ENCODE measurements at places on chromosomes 4 and X.

GRCh38 chr4:7788694-7789425 lies 150.8 kb downstream of the AFAP1 start:
- no peak for DNase-seq

- peak; percentile 65 for DNase-seq
Measured at GRCh38 chrX:54640736-54641135, 110.7 kb downstream of the GNL3L start.

- no peak for DNase-seq
Measured at GRCh38 chr4:78845472-78845871, 69.3 kb downstream of the BMP2K start.

DNA sequence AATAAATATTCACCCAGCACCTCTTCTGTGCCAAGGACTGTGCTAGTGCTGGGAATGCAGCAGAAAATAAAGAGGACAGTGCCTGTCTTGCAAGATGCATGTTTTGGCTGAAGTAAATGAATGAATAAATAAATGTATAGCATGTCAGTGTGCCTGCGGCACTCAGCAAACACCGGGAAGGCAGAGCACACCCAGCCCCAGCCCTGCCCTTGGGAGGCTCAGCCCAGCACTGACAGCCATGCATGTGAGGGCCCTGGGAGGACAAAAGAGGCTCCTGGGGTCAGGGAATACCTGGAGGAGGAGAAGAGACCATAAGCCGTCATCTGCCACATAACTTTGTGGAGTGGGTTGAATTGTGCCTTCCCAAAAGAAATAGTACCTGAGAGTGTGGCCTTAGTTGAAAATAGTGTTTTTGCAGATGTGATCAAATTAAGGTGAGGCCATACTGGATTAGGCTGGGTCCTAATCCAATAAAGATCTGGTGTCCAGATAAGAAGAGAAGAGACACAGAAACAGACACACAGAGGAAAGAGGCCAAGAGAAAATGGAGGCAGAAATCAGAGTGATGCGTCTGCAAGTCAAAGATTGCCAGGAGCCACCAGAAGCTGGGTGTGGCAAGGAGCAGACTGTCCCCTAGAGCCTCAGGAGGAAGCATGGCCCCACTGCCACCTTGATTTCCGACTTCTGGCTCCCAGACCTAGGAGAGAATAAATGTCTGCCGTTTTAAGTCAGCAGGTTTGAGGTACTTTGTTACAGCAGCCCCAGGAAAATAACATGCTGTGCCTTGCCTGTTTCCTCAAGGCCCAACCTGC lies 16.3 kb downstream of the C4orf50 start:
- no peak for DNase-seq

GRCh38 chrX:15854080-15854655 lies 445 bp downstream of the AP1S2 start:
- no peak for DNase-seq

DNA sequence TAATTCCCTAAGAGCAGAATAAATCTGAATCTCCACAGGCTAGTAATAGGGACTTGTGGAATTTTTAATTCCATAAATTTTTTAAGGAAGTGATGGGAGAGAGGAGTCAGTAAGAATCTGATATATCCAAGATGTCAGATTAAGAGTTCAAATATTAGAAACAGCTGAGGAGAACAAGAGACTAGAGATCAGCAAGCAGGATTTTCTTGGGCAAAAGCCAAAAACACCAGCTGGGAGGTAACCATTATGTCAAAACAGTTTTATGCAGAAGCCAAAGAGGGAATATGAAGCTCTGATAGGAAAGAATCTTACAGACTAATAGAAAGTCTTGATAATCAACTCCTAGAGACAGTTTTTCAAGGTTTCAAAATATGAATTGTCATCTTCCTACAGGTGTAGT lies 72.2 kb upstream of the RBPJ start:
- DNase-seq, result no peak

- peak; percentile 56 for DNase-seq
Measured at GRCh38 chr4:139658185-139658584, 7.4 kb upstream of the MGST2 start.

DNA sequence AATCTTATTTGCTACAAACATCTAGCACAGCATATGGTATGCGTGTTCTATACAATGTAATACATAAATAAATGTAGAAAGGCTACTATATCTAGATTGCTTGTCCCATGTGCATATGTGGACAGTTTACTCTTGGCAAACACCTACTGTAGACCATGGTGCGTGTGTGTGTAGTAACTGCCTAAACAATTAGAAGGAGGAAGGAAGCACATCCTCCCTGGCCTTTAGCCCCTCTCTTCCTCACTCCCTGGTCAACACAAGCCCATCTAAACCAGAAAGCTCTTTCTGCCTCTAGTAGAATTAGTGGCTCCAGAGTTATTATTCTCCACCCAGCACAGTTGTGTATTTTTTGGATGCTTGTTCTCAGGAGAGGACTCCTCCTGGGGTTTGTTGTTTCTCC lies 73.9 kb downstream of the KDR start:
- no peak for DNase-seq

DNA sequence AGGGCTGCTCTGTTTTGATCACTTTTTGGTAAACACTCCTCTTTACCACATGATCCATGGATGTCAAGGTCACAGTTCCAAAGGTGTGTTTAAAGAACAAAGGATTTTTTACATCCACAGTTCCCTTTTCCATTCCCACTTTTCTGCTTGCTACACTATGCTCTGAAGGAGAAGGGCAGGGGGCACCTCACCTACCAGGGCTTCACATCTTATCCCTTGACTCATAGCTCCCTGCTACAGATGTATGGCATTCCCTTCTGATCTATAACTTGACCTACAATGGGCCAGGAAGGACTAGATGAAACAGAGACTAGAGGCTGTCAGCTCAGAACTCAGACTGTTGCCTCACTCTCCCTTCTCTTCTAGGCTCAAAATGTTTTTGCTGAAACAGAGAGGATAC lies 233.1 kb upstream of the RPS6KA3 start:
- no peak for DNase-seq

GRCh38 chr4:102403116-102403515 lies 57.8 kb upstream of the SLC39A8 start:
- DNase-seq, result no peak

- no peak for DNase-seq
Measured at GRCh38 chr4:165751882-165752281, 121.2 kb upstream of the TLL1 start.

GRCh38 chr4:147924604-147925412 lies 192.9 kb downstream of the ARHGAP10 start:
- peak; percentile 39 for DNase-seq

GRCh38 chr4:140238351-140239056 lies 84.5 kb upstream of the MAML3 start:
- peak; percentile 46 for DNase-seq

DNA sequence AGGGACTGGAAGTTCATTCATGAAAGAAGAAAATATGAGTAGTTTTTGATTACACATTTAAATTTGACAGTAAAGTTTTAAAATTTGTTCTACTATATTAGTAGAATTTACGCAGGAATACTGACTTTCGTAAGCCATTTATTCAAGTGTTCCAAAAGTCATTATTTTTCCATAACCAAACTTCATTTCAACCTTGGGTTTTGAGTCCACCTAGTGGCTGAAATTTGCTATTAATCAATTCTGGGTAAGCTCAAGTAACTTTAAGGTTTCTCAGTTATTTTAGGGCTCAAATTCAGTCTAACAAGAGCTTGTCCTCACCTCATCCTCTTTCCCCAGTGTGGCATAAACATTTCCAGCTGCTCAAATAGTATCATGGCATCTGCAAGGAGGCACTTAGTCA lies 175.4 kb downstream of the SH3BGRL start:
- DNase-seq, result peak; percentile 21

DNA sequence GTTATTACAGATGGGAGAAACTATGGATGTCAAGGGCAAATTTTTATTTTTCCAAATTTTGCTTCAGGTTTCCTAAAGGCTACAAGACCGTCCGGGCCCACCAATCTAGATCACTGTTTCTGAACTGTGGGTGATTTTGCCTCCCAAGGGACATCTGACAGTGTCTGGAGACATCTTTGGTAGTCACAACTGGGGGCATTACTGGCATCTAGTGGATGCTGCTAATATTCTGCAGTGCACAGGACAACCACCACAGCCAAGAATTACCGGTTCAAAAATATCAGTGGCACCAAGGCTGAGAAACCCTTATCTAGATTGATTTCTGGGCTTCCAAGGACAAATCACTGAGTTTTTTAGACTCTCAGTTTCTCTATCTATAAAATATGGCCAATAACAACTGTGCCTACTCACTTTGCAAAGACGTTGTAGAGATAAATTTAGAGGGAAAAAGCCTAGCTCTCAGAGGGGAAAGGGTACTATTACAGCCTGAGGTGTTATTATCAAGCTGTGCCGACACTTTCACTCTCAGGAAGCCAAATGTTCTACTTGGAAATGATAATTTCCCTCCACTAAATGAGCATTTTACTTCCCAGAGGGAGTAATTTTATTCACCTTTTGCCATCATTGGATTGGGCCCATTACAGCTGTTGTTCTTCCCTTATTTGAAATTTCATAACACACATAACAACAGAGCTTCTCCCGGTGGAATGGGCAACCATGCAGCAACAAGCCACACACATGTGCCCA lies 442.1 kb downstream of the CENPC start:
- DNase-seq, result no peak

DNA sequence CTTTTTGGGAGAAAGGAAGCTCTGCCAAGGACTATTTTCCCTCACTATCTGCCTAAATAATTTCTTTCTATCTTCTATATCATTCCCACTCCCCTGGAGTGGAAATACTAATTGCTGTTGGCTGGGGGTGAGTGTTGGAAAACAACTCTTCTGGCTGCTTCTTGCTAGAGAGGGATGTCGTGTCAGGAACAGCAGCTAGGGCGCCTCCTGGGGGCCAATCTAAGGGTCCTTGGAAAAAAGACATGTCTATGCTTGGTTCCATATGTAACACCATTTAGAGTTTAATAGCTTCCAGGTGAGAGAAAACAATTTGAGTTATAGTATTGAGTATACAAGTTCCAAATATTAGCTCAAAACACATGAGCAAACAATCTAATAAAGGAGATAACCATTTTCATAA lies 111.3 kb downstream of the MAGEE1 start:
- DNase-seq, result no peak

DNA sequence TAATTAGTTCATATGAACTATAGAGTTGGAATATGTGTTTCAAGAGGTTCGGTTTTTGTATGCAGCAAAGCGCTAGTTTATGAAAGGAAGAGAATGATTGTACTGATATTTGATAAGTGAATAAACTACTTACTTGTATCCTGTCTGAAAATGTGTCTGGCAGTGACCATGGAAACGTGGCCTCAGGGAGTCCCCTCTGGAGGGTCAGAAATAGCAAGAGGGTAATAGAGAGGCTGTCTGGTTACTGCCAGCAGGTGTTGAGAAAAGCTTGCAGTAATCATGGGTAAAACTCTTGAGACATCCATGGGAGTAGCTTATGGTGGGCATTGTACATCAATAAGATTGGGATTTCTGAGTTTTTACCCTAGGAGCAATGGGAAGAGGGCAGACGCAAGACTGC lies 77.1 kb downstream of the DCLK2 start:
- no peak for DNase-seq

DNA sequence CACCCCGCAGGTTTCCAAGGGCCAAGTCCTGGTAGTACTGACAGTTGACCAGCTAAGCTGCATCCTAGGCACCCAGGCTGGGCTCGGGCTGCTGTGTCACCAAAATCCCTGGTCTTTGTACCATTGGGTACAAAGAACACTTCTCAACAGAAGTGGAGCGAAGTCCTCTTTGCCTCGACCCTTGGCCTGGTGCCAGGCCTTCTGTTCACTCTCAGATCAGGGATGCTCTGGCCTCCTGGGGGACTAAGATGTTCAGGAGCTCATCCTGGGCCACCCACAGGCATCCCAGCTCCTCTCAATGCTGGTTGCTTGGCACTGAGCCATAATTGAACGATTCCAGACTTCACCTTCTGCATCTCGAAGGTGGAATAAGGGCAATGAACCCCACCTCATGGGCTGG lies 13.8 kb upstream of the SLC2A9 start:
- no peak for DNase-seq

DNA sequence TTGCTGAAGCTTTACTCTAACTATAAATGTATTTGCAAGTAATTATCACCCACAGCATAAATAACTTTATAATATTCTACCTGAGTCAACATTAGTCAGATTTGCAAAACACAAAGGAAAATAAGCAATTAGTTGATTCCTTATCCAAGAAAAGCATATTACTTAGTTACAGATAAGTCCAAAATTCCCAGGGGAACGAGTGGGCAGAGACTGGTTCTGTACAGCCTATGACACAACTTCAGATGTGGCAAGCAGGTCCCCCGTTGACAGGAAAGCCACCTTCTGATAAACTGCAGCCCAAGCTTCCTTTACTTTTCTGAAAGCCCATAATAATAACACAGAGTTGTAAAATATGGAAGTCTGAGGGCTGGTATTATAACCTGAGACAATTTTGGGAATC lies 62.4 kb upstream of the NDP start:
- DNase-seq, result no peak

GRCh38 chrX:1481636-1482529 lies 29.2 kb upstream of the ASMTL start:
- peak; percentile 49 for DNase-seq

DNA sequence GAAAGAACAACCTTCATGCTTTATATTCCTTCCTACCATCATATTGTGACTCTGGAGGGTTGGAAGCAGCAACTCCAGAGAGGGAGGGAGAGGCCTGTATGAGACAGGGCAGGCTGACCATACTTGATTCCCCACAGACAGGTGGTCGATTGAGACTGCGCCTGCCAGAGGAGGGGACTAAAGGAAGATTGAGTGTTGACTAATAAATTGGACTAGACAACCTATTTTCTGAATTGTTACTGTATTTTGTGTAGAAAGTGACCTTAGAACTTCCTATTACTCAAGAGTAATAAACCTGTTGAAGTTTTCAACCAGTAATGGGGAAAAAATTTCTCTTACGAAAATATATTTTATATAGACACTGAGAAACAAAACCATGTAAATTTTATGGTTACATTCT lies 301.5 kb downstream of the INPP4B start:
- DNase-seq, result no peak

- DNase-seq, result peak; percentile 82
Measured at GRCh38 chr4:127631420-127631819, 1.3 kb upstream of the INTU start.

GRCh38 chr4:46392421-46392820 lies 2.5 kb upstream of the GABRA2 start:
- DNase-seq, result peak; percentile 28

DNA sequence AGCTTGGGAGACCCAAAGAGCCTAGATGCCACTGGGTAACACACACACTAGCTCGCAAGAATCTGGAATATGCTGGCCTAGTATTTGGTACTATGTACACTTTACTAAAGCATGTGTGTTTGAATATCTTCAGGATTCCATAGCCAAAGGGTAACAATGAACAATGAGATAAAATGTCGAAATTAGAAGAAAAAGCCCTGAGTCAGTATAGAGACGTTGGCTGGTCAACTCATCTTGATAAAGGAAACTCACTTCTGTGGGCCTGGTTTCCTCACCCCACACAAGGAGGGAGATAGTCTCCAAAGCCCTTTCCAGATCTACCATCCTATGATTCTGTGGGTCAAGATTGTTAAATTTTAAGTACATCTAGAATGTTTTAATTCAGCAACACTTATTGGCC lies 6.9 kb downstream of the ZDHHC9 start:
- no peak for DNase-seq

All from epithelial cell of esophagus (primary cell).